Heart right ventricle (tissue), 16 donors: ENCODE measurements at places on chromosomes 11 and 22.

- DNase-seq: no peak
Measured at GRCh38 chr11:108909921-108910320, 245.1 kb downstream of the DDX10 start.

GRCh38 chr22:17665854-17666253, 27.3 kb downstream of the BCL2L13 start:
- no peak for DNase-seq

DNA sequence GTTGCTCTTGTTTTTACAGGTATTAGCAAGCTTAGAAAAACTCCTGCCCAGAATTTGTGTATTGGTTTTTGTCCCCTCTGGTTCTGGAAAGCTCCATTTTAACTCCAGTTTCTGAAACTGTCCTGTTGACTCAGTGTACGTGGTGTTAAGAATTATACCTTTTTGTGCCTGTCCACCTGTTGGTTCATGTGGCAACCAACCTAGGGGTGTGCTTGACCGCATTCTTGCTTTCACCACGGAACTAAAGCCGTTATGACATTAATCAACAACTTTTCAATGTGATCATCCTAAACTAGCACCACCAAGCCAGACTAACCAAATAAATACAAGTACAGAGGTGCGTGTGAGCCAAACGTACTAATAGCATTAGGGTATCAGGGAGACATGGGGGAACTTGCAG, 56.0 kb upstream of the PTH start:
- DNase-seq: no peak

- no peak for DNase-seq
Measured at GRCh38 chr22:41274856-41275255, 11.1 kb downstream of the RANGAP1 start.

DNA sequence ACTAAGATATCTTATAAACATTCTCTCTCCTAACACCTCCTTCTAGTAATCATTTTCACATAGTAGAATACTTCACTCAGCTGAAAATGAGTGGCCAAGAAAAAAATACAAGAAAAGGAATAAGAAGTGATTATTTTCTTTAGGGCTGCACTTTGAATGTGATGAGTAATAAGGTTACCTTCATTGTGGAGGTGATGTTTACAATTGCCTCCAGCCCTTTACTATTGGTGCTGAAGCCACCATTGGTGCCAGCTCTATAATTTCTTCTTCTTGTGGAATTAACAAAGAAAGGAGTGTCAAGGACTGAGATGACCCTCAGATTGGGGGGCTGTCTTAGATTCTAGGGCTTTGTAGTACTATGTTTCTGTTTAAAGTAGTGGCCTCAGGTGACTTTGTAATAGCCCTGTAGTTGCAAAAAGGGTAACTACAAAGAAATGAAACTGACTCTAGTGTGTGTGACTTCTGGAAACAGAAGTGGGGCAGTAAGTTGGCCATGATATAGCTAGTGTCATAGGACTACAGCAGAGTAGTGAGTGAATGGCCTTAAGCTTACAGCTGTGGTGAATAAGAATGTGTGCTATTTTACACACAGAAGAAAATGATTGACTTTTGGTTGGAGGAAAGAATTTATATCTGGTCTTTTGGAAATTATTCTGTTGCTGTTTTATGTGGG, 287.2 kb downstream of the TMEM135 start:
- DNase-seq: no peak

DNA sequence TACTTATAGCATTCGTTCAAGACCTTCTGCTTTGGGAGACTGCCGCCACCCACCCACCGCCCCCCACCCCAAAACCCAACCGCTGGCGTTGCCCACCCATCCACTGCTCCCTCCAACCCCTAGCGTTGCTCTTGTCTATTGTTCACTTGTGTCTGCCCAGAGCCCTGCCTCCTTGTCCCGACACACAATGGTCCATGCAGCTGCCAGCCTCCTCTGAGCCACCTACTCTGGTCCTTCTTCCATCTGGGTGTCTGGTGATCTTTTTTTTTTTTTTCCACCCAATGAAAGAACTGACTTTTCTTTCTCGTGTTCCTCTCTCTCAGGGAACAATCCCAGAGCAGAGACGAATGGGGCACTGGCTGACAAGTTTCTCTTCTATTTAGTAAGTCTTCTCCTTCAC, 256.0 kb upstream of the SESN3 start:
- no peak for DNase-seq

GRCh38 chr11:2475136-2475918, 30.5 kb downstream of the KCNQ1 start:
- DNase-seq: no peak

DNA sequence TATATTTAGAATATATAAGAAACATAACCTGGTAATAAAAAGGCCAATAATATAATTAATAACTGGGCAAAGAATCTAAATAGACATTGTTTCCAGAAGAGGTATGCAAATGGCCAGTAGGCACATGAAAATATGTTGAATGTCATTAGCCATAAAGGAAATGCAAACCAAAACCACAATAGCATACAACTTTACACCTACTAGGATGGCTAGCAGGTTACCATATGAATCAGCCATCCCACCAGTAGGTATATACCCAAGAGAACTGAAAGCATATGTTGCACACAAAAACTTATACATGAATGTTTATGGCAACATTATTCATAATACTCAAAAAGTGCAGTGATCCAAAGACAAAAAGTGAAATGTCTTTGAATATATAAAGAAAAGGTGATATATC, 2.7 kb upstream of the OR2D2 start:
- no peak for DNase-seq

- DNase-seq: no peak
Measured at GRCh38 chr11:112694245-112694644, 267.0 kb upstream of the NCAM1 start.

DNA sequence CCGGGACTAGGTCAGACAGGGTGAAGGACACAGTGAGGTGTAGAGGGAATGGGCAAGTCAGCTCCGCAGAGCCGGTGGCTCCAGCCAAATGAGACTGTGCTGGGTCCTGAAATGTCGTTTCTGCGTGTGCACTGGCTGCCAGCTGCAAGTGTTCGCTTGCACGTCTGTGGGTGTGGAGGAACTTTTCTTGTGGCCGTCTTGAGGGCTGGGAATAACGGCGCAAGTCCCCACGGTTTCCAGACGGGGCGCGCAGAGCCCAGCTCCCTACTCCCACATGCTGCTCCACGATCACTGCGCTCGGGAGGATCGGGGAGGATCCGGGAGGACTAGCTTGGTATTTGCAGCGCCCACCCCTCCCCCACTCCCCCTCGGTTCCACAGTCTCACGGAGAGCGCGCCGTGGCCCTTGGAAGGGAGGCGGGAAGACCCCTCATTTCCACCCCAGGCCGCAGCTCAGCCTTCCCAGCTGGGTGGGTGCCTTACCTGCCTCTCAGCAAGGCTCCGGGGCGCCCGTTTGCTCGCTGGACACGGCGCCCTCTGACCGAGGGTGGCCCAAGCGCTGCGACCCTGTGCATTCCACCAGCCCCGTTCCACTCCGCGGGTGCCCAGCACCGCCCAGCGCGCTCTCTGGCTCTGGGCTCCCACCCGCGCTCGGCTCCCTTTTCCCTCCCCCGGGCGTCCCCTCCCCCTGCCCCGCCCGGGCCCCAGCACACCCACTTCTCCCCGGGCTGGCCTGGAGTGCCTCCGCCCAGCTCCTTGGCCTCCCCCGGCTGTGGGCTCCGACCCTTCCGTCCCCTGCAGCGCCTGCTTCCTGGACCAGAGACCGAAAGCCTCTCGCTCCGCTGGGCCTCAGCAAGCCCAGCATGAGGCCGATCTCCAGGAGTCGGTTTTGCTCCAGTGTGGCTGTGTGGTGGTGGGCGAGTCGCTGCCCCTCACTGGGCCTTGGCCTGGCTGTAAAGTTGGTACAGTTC, at the start of gene KCNE3:
TSS of gene KCNE3 (minus strand) at position 634 of the 970 bp plus-strand sequence. CDS start 9,986 bp downstream, outside the sequence.
- peak; percentile 68 for DNase-seq

GRCh38 chr11:65553301-65554001, 4.7 kb downstream of the LTBP3 start:
- DNase-seq: no peak

DNA sequence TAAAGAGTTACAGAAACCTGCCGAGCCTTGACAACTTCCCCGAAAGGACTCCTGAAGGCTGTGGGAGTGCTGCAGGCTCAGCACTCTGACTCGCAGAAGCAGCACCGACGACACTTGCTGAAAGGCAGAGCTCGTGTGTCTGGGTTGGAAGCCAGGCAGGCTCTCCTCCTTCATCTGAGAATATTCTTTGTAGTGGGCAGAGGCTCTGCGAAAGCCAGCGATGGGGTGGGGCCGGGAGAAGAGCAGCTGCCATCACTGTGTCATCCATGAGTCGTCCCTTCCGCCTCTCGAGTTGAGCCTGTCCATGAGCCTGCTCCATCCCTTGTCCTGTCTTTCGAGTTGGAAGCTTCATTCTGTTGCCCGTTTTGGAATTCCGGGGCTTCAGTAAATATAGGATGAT, 11.9 kb downstream of the GLB1L2 start:
- DNase-seq: no peak

DNA sequence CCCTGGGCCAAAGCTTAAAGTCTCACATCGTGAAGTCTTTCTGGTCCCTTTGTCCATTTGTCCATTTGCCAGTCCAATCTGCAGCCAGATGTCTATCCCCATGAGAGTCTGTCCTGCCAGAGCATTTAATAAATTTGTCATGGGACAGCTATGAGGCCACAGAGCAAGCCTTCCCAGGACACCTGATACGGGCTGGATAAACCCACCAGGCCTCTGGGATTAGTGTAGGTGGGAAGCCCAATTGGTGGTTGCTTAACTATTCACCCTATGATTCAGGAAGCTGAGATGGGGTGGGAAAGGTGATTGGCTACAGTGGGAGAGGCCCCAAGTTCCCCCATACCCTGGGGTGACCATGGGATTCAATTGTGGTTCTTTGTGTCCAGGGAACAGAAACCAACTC, 39.9 kb downstream of the MYEOV start:
- no peak for DNase-seq

GRCh38 chr11:68714060-68714856, 29.9 kb downstream of the GAL start:
- no peak for DNase-seq

GRCh38 chr11:84924154-84924692, 702.9 kb downstream of the DLG2 start:
- no peak for DNase-seq

- DNase-seq: no peak
Measured at GRCh38 chr22:19571995-19572394, 47.8 kb upstream of the CLDN5 start.

GRCh38 chr22:44026066-44026629, 2.0 kb downstream of the PARVB start:
- no peak for DNase-seq

- DNase-seq: peak; percentile 34
Measured at GRCh38 chr11:44708009-44708408, 18.8 kb upstream of the TSPAN18 start.

DNA sequence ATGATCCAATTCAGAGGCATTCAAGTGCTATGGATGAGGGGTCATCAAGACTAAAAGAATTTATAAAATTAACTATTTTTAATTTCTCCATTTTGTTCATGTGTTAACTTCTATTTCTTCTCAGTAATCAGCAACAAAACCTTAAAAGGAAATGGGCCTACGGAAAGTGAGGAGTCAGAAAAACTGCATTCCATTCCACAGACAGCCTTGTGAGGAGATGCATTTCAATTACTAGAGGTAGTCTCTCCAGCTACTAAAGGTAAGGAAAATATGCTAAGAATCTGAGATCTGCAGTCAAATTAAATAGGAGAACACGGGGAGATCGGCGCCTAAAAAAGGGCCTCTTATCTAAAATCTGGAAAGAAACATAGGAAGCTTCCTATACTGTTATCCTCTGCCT, 661.7 kb downstream of the DLG2 start:
- DNase-seq: no peak

DNA sequence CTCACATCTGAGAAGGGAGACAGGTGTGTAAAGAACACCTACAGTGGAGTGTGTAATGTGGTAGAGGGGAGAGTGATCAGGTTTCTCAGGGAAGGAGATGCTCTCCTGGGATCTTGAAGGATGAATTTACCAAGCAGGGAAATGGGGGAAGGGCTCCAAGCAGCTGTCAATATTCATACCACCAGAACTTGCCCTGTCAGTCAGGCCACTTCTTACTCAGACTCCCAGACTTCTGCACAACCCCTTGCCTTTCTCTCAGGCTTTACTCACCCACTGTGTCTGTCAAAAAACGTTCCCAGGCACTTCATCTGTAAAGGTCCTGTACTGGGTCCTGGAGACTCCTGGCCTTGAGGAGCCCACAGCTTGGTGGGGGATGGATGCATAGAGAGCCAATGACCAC, 14.0 kb upstream of the FCHSD2 start:
- DNase-seq: no peak

DNA sequence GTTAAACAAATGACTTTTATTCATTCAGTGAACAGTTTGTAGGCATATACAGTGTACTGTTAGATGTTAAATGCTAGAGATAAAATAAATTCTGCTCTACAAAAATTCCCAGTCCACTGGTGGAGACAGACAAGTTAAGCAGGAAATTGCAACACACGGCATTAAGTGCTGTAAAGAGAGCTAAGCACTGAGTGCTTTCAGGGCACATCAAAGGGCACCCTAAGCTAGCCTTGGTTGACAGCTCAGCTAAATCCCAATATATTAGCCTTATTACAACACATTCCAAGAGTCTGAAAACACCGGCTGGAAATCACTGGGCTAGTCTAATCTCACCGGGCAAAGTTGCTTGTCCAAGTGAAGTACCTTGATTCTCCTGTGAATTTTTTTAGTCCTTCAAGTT, 55.1 kb downstream of the NOX4 start:
- no peak for DNase-seq

DNA sequence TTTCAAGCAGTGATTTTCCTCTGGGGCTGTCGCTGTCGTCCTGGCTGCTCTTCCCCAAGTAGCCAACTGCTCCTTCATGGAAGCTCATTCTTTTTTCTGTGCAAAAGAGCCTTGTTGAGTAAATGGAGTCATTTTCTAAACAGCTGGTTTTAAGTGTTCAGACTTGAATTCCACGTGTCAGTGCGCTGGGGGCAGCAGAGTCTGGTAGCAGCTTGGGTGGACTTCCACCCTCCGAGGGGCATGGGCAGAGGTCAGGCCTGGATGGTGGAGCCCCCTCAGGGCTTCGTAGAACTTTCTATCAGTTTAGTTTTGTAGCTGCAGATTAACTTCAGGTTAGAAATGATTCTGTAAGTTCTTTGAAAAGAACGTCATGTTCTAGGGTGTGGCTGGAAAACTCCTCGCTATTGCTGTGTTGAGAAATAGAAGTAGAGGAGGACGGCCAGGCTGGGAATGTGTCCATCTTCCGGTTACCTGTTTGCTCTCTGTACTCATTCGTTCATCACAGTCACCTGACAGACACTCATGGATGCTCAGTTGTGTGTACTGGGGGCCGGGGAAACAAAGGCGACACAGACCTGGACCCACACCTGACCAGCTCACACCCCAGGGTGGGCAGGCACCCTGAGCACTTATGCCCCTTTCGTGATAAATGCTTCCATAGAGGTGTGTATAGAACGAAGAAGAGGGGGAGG, 270.7 kb downstream of the TBC1D22A start:
- DNase-seq: no peak
